Transverse colon (tissue), 4 donors: ENCODE measurements at places on chromosomes 3 and 15. TPM values are rescaled to one million over a fixed set of nuclear protein-coding genes. Genes with fewer than 3 reads are reported as not detected.

GRCh38 chr3:149426325-149426724 lies 48.2 kb upstream of the TM4SF4 start:
- DNase-seq, result no peak
- no peaks in the 10 kb centered on the region for H3K27me3 ChIP-seq
- no peaks in the 10 kb centered on the region for H3K36me3 ChIP-seq
- no peaks in the 10 kb centered on the region for H3K4me1 ChIP-seq
- no peak overlapping the region for H3K27ac ChIP-seq
- no peak overlapping the region for H3K4me3 ChIP-seq

DNA sequence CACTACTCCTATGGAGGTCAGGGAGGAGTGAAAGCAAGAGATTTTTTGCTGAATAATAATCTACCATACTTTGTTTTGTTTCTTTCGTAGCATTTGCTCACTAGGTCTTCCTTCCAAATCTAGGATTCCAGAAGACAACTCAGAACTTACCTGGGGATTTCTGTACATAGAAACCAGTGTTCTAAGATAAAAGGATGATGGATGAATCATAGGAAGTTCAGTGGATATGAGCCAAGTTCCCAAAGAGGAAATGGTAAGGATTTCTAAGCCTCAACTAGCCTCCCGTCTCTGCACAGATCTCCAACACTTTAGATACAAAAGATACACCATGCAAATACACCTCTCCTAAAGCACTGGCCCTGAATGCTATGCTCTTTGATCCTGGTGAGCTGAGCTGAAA lies 283.9 kb downstream of the TAFA4 start:
- H3K4me1 ChIP-seq, result no peaks in the 10 kb centered on the region
- H3K36me3 ChIP-seq, result no peaks in the 10 kb centered on the region
- no peak for DNase-seq
- no peak overlapping the region for H3K4me3 ChIP-seq
- no peaks in the 10 kb centered on the region for H3K27me3 ChIP-seq
- H3K27ac ChIP-seq, result no peak overlapping the region

DNA sequence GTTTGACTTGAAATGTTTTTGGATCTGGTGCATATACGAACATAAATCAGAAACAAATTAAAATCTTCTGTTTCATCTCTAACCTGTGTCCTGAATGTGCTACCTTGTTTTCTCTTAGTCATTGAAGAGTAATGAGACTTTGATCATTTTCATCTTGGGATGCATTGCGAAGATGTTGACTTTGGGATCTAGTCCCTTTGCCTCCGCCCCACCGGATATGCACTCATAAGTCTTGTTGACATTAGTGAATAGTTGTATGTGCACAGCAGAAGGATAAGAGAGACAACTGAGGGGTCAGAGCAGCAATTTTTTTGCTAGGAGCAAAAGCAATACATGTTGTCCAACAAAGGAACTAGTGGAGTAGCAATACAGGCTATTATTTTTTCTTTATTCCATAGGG lies 35.9 kb upstream of the SPRED1 start:
- H3K36me3 ChIP-seq, result no peaks in the 10 kb centered on the region
- H3K4me3 ChIP-seq, result no peak overlapping the region
- no peak for DNase-seq
- no peak overlapping the region for H3K27ac ChIP-seq

- H3K4me1 ChIP-seq, result no peaks in the 10 kb centered on the region
- H3K27ac ChIP-seq, result no peak overlapping the region
- H3K4me3 ChIP-seq, result no peak overlapping the region
- peaks cover 6% of the 10 kb centered on the region for H3K36me3 ChIP-seq
- H3K27me3 ChIP-seq, result no peaks in the 10 kb centered on the region
Measured at GRCh38 chr3:47000922-47001730, 21.7 kb downstream of the NBEAL2 start.

- H3K4me3 ChIP-seq, result peak within 1 kb of the TSS; percentile 45
- no peaks in the 10 kb centered on the region for H3K36me3 ChIP-seq
- peaks cover 42% of the 10 kb centered on the region for H3K27me3 ChIP-seq
- H3K4me1 ChIP-seq, result no peaks in the 10 kb centered on the region
- H3K27ac ChIP-seq, result no peak within 1 kb of the TSS
Measured at GRCh38 chr3:122183521-122183892, at the start of gene CASR. Gene CASR (plus strand): TSS chr3:122183668. CDS start chr3:122254190, 70,522 bp downstream.

The GOLGA6L7 gene
- total RNA-seq, result not detected

The CCR1 gene
- total RNA-seq, result 1.9 TPM

The COL8A1 gene
- 10.5 TPM for total RNA-seq

The RLBP1 gene
- total RNA-seq, result not detected

The CDV3 gene
- total RNA-seq, result 46.8 TPM

The CDHR4 gene
- total RNA-seq, result not detected
